ENCODE measurements at places on chromosomes 1 and 21. TPM values are rescaled to one million over a fixed set of nuclear protein-coding genes. Genes with fewer than 3 reads are reported as not detected.

GRCh38 chr1:181151378-181152326 lies 63.2 kb downstream of the IER5 start:
- no peak for ATAC-seq

- no peak for ATAC-seq
These were observed 18.0 kb downstream of the CSF1 start for GRCh38 chr1:109928591-109929111.

- peak; percentile 50 for ATAC-seq
These were observed 7.7 kb upstream of the PPM1J start for GRCh38 chr1:112722601-112723510.

The DR1 gene
- 59.6 TPM for total RNA-seq

DNA sequence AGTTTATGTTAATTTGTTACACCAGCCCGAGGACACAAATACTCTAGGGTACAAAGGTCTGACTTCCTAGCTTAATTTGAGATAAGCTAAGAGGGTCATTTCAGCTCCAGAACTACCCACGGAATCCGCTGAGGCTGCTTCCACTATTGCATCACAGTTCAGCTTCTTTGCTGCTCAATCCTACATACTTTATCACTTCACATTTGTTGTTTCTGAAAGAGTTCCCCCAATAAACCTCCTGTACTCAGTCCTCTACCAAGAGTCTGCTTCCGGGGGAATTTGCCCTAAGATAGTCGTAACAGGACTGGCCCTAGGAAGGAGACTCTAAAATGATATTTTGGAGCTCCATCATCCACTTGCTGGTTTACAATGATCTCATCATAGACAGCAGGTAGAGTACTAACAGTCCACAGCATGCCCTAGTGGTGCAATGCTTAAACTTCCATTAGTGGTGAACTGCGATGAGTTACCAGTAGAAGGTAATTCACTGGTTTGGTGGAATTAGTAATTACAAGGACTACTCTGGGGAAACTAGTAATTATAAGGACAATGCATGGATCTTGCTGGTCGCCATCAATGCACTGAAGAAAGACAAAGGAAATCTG lies 229.3 kb downstream of the USH2A start:
- no peak for ATAC-seq

The OLIG2 gene
- total RNA-seq, result 9.8 TPM

The SAMD13 gene
- total RNA-seq, result 2.4 TPM

GRCh38 chr1:63087966-63088365 lies 234.4 kb upstream of the FOXD3 start:
- peak; percentile 100 for ATAC-seq
